NCI-H526 (cell line): ENCODE measurements at places on chromosomes 6 and 20.

- DNase-seq: no peak
These were observed 29.1 kb downstream of the CPNE5 start for GRCh38 chr6:36809941-36810803.

DNA sequence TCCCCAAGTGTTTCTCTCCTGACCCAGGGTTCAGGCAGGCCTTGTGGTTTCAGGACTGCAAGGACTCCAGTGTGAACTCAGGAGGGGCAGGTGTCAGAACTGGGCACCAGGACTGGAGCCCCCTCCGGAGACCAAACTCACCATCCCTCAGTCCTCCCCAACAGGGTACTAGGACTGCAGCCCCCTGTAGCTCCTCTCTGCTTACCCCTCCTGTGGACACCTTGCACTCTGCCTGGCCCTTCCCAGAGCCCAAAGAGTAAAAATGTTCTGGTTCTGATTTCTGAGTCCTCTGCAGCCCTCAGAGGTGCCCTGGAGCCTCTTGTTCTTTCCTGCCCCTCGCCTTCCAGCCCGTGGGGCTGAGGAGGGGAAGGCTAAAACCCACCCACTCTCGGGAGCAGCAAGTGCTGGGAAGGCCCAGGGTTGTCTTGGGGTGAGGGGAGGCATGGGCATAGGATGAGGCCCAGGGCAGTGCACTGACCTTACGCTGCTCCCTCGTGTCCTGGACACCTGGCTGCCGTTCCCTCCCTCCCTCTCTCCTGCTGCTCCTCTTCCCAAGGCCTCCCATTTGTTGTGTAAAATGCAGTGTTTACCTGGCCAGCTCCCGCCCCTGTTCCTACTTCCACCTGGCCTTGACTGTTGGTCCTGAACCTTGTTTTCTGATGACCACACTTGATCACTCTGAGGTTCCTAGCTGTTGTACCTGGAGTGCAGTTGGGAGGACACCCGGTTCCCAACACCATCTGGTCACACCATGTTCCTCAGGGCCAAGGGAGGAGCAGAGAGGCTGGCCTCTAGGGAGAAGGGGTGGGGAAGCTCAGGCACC lies 9.9 kb downstream of the CNPY3 start:
- DNase-seq: no peak

DNA sequence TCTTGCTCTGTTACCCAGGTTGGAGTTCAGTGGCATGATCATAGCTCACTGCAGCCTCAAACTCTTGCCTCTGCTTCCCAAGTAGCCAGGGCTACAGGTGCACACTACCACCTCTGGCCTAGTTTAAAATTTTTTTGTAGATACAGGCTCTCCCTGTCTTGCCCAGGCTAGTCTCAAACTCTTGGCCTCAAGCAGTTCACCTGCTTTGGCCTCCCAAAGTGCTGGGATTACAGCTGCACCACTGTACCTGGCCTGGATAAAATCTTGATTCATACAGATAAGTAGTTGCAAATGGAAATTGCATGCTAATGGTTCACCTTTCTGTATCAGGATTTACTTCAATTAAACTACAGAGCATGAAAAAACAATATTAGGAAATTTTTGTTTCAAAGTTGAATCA lies 4.2 kb downstream of the CD2AP start:
- no peak for DNase-seq

GRCh38 chr6:160137130-160137988 lies 15.7 kb downstream of the SLC22A1 start:
- no peak for DNase-seq

- DNase-seq: peak; percentile 77
These were observed 1.1 kb downstream of the AIG1 start for GRCh38 chr6:143061597-143062385.

DNA sequence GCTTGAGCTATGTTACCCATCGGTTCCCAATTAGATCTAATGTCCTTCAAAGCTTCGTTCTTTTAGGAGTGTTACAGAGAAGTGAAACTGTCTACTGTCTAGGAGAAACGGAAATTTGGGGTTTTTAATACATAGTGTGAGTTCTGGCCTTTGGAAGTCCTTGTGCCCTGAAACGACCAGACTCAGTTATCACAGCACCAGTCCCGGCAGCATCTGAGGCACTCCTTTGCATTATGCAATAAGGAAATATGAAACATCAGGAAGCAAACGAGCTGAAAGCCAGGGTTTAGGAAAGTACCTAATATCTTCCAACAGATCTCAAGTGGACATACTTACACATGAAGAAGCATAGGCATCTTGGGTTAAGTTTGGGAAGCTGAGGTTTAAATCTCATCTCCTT lies 61.8 kb upstream of the ADGRF1 start:
- no peak for DNase-seq

DNA sequence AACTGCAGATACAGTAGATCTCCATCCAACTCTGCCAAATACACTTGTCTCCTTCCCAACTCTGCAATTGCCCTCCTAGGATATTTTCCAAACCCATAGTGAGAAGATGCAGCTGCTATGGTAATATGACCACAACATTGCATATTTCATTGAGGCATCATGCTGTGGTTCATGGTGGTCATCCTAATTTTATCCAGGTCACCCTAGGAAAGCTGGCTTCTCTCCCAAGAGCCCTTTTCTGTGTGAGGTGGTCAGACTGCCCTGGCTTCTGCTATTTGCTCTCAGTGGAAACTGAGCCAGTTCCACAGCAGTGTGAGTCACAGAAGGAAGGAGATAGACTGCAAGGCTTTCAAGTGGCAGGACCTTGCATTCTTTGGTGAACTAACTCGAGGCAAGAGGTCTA lies 5.5 kb downstream of the OGFRL1 start:
- DNase-seq: no peak

GRCh38 chr20:25565578-25566157 lies 19.7 kb downstream of the NINL start:
- DNase-seq: no peak

DNA sequence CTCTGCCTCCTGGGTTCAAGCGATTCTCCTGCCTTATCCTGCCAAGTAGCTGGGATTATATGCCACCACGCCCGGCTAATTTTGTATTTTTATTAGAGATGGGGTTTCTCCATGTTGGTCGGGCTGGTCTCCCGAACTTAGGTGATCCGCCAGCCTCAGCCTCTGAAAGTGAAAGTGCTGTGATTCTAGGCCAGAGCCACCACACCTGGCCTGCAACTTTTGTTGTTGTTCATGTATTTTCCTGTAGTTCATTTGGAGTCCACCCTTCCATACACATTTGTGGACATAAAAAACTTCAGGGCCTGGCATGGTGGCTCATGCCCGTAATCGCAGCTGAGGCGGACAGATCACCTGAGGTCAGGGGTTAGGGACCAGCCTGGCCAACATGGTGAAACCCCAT lies 14.5 kb downstream of the HSPA1B start:
- no peak for DNase-seq

DNA sequence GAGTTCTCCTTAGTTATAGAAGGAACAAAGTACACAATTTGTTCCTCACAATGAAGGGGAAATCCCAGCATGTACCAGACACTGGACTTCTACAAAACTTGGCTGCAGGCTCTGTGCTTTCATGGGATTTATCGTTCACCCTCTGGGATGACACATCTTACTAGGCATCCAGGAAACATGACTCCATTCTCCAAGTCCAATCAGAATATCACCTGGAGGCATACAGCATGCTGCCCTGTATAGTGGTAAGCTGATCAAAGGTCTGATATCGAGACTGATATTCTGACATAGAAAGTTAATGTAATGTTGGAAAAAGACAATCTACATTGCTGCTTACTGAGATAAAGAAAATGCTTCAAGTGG lies 6.7 kb downstream of the RWDD2A start:
- DNase-seq: no peak

DNA sequence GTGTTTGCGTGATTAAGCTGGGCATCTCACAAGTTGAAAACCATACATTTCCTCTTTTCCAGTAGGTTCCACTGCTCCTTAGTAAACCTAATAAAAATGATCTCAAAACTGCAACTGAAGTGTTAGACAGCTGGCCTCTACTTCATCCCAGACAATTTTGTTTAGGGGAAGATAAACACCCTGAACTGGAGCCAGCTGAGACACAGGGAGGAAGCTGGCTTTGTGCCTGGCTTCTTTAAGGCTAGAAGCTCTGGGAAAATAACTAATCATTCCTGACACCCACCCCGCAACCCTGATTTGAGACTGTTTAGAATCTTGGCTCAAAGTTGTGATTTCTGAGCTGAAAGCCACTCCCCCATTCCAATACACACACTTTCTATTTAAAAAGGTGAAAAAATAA lies 11.6 kb downstream of the PTPRT start:
- DNase-seq: no peak

GRCh38 chr6:11358904-11359830 lies 126.7 kb upstream of the NEDD9 start:
- DNase-seq: no peak

DNA sequence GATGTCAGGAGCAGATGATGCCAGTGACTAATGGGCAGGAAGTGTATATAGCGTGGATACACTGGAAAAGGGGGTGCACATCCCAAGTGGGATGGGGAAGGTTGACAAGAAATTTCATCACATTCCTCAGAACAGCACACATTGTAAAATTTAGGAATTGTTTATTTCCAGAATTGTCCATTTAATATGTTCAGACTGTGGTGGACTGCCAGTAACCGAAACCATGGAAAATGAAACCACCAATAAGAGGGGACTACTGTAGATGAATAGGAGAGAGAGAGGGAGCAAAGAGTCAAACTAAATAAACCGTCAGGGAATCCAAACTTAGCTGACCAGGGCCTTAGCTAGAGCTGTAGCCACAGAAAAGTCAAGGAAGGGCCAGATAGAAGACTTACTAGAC lies 164.4 kb upstream of the PRDM1 start:
- DNase-seq: no peak

- DNase-seq: no peak
These were observed 55.9 kb upstream of the RNF24 start for GRCh38 chr20:4071178-4071693.

- DNase-seq: no peak
These were observed 119.4 kb upstream of the GJE1 start for GRCh38 chr6:142013287-142013686.

- no peak for DNase-seq
These were observed 23.5 kb downstream of the TM9SF4 start for GRCh38 chr20:32132911-32133549.

GRCh38 chr6:140677781-140678528 lies 1303.5 kb upstream of the CITED2 start:
- no peak for DNase-seq

DNA sequence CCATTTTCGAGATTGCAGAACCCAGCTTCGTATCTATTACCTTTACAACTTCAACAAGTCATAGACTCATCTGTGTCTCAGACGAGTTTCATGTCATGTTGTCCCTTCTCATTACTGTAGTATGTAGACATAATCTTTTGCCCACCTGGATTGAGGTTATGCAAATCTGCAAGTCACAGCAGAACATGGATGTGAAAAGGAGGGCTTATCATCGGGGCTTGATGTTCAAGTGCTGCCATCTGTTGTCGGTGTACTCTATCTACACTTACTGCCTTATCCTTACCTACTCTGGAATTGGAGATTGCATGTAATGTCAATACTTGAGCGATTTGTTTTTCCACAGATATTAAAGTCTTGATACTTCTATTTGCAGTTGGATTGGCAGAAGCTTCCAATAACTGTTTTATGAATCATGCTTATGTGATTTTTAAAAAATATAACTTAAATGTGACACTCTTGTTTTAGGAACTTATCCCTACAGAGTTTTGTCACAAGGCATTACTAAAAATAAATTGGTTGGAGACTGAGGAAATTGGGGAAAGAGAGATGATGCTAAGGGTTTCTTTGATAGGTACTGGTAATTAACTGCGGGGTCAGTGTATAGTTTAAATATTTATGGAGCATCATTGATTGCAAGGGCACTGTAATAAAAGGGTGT lies 3.0 kb upstream of the GOPC start:
- peak; percentile 89 for DNase-seq

GRCh38 chr20:62985444-62985778 lies 21.4 kb downstream of the BHLHE23 start:
- no peak for DNase-seq

DNA sequence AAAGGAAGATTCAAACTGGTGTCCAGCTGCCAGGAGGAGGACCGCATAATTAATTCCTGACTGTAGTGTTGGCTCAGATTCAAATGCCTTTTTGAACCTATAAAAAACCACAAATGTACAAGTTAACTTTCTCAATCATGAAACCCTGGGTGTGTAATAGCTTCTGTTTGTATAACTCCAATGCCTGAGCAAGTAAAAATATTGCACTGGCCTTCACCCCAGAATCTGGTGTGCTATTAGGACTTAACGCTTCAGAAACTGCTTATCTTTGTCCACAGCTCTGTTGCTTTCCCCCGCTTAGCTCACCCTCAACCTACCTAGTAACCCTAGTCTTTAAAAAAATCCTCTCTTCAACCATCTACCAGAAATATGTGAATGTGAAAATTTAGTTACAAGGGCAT lies 119.1 kb upstream of the MAP7 start:
- no peak for DNase-seq

DNA sequence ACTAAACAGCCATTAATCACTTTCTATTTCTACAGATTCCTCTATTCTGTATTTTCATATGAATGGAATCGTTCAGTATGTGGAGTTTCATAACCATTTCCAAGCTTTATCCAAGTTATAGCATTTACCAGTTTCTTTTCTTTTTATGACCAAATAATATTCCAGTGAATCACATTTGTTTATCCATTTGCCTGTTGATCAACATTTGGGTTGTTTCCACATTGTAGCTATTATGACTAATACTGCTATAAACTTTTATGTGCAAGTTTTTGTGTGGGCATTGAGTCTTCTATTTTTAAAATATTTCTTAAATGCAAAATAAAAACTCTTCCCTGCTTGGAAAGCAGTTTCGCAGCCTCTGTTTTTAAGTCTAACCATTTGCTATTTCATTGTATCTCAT lies 336.4 kb upstream of the OPRM1 start:
- no peak for DNase-seq

DNA sequence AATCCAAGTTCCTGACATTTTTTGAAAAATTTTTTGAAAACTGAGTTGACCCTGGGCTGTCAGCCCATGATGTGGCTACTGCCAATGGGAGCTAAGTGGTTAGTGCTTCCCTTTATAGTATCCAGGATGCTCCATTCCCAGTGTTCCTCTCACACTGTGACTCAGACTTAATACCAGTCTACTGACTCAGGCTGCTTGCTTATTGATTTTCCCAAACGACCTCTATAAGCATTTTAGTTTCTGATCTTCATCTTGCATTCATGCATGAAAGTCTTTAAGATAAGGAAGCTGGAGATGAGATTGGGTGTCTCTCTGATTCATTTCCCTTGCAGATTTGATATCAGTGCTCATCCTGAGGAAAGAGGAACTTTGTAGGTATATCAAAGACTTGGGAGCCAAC lies 560.0 kb downstream of the TBC1D32 start:
- no peak for DNase-seq

GRCh38 chr20:1296117-1296610 lies 30.1 kb downstream of the SNPH start:
- no peak for DNase-seq

GRCh38 chr6:166999884-167000253 lies 672 bp downstream of the CEP43 start:
- DNase-seq: no peak
